ENCODE measurements at places on chromosomes 13 and 19. TPM values are rescaled to one million over a fixed set of nuclear protein-coding genes. Genes with fewer than 3 reads are reported as not detected.

DNA sequence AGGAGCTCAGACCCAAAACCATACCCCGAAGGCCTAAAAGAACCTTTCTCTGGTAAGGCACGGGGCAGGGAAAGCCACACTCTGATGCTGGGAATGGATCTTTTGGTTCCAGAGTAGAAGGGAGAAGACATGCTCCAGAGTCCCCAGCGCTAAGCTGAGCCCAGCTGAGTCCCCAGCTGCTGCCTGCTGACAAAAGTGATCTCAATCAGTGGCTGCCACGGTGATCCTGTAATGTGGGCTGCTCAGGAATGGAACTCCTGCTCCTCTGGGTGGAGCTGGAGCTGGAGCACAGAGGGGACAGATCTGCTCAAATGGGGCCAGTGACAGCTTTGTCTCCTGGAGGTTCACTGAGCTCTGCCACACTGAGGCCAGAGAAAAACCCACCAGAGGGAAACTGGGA lies 70.5 kb downstream of the MLLT1 start:
- no peak for DNase-seq

GRCh38 chr19:2207991-2208860 lies 27.9 kb downstream of the PLEKHJ1 start:
- peak; percentile 88 for DNase-seq

DNA sequence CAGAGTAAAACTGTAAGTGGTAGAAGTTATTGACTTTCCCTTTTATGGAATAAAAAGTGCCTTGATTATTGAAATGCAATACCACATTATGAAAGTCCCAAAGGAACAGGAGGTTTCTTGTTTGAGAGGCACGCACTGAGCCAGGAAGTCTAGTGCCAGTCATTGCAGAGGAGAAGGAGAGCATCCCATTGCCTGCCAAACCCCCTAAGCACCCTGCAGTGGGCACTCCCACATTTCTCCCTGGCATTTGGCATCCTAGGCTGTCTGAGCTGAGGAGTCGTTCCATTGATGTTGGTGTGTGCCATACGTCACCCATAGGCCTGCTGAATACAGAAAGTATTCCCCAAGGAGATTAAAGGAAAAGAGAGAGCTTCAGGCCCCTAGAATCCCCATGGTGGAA lies 85.7 kb upstream of the MBNL2 start:
- DNase-seq = no peak

SPIB gene
- 2.4 TPM for total RNA-seq

FAM124A gene
- total RNA-seq = 0.05 TPM

ZNF382 gene
- total RNA-seq = 5.2 TPM

SMAD9 gene
- total RNA-seq = 1.7 TPM

CBY2 gene
- not detected for total RNA-seq
